ENCODE measurements at places on chromosomes 5 and 9.

GRCh38 chr9:82108941-82109340 is 120.4 kb downstream of the SPATA31D1 start:
- DNase-seq: no peak

DNA sequence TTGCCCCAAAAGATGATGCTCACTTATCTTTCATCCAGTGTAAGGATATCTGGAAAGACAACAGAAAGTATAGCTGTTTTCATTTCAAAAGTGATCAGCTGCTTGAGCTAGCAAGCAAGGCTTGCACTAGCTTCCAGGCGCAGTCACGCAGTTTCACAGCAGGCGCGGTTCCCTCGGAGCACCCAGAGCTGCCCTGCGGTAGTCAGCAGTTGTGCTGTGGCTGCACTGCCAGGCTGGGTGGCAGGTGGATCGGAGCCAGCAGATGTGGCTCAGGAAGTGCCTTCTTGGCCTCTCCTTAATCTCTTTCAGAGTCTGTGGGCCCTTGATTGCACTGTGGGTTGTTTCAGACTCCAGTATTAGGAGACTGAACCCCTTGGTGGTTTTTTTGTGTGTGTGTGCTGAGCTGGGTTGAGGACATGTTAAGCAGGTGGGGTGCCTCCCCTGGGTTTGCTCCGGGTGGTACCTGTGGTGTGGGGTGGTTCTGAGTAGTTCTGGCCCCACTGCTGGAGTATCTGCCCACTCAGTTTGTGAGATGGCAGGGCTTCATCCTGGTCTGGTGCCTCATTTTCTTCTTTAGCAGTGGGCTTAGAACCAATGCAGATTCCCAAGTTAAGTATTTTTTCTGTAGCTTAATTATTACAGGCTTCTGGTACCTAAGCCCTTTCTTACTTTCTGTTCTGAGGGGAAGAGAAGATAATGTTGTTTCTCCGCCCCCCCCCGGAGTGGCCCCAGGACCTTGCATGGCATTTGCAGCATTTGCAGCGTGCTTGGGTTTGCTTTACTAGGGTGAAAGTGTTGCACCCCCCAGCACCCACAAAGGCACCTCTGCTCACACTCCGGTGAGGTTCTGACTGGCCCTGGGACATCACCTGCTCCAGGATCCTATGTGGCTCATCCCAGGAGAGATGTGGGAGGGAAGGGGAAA is 16.4 kb downstream of the TENT4A start:
- DNase-seq: no peak

DNA sequence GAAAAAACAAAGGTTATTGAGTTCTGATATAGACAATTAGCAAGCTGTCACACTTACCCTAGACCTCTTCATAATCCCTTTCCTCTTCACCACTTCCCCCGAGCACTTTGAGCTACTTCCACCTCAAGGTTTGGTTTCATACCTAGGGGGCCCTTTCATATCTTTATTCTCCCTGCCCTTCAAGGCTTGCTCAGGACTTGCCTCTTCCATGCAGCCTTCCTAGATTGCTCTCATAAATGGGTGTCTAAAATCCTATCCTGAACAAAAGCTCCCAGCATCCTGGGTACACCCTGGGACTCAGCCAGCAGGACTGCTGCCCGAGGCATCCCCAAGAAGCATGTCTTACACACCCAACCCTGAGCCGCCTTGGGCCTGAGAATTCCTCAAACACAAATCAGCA is 157.3 kb downstream of the C5orf15 start:
- no peak for DNase-seq

DNA sequence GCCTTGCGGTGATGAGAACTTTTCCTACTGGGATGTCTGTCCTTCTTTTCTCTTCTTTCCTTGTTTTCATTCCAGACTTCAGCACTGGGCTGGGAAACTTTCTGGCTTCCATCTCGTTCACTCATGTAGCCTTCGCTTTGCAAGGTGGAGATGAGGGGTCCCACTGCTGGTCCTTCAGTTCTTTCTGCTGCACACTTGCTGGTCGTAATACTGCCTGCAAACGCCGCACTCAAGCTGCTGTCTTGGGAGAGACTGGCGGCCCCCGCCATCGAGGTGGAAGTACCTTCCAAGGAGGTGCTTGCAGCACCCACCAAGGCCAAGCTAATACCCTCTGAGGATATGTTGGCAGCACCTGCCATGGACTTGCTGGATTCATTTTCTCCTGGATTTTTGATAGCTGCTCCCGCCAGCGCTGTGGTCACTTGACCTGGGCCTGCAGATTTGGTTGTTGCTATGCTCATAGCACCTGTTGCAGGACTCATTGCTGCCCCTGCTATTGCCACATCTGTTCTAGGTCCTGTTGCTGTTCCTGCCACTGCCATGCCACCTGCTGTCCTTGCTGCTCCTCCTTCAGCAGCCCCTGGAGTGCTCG is 3.0 kb downstream of the GARIN3 start:
- no peak for DNase-seq

GRCh38 chr5:155727512-155728145 is 599.3 kb upstream of the SGCD start:
- DNase-seq: no peak

- DNase-seq: no peak
Observed at GRCh38 chr5:74935752-74936091, 69.5 kb upstream of the FAM169A start.

- DNase-seq: no peak
Observed at GRCh38 chr5:1111241-1111726, 579 bp downstream of the SLC12A7 start.

DNA sequence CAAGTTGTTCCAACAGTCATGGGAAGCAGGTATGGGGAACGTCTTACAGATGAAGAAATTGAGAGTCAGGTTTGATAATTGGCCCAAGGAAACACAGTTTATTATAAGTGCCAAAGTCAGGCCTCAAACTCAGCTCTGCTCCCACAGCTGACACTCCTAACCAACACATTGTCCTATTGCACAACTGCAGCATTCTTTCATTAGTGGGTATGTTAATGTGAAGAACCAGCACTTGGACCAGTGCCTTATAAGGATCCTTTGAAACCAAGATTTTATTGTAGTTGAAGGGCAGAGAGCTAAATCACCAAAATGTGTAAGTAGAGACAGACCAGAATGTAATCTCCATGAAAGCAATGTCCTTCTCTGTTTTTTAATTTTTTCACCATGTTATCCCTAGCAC is 56.1 kb downstream of the GRIA1 start:
- DNase-seq: no peak

DNA sequence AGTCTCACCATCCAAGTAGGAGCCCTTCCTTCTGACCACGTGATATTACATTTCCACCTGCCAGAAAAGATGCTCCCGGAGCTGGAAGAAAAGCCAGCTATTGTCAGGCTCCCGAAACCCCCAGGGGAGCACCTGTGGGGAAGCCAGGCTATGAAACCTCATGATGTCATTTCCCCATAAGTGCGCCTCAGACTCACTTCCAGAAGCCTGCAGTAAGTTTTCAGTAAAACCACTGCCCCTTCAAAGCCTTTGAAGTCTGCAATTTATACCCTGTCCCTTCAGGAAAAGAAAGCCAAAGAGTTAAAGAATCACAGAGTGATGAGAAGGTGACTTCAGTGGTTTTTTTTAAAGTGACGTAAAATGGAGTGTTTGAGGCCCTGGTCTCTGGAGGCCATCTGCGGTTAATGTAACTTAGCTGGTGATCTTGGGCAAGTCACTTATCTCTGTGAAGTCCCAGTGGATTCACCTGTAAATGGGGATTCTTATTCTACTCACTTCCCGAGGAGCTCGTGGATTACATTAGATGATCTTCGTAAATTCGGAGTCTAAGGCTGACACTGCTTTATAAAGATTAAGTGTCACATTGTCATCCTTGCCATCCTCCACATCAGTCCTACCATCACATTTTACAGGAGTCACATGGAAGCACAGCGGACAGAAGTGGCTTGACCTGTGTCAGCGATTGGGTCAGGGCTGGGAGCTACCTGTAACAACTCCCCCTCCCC is 2.6 kb upstream of the SEMA6A start:
- DNase-seq: no peak

DNA sequence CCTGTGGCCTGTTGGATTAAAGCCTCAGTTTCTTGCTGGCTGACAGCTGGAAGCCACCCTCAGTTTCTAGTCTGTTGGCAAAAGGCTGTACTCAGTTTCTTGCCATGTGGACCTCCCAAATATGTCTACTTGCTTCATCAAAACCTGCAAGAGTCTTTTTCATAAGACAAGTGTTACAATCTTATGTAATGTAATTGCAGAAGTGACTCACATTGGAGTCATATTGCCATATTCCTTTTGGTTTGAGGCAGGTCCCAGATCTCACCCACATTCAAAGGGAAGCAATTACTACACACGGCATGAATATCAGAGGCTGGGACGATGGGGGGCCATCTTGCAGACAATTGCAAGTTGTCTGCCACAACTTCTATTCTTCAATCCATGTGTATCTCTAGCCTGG is 286.7 kb upstream of the IL12B start:
- no peak for DNase-seq

- no peak for DNase-seq
Observed at GRCh38 chr5:122576256-122577016, 198.4 kb upstream of the SNX2 start.

- no peak for DNase-seq
Observed at GRCh38 chr5:80933036-80933435, 27.1 kb upstream of the RASGRF2 start.

DNA sequence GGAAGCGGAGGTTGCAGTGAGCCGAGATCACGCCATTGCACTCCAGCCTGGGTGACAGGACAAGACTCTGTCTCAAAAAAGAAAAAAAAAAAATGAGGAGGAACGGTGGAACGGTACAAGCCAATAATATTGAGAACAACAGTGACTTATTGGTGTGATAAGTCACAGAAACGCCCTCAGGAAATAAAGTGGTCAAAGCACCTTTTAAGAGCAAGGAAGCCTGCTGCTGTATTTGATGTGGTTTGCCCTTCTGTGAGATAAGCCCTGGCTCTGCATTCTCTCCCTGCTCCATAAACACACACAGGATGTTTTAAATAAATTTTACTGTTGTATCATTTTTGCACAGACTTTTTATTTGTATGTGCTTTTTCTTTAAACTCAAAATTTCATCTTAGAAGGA is 269.9 kb upstream of the MSX2 start:
- no peak for DNase-seq

DNA sequence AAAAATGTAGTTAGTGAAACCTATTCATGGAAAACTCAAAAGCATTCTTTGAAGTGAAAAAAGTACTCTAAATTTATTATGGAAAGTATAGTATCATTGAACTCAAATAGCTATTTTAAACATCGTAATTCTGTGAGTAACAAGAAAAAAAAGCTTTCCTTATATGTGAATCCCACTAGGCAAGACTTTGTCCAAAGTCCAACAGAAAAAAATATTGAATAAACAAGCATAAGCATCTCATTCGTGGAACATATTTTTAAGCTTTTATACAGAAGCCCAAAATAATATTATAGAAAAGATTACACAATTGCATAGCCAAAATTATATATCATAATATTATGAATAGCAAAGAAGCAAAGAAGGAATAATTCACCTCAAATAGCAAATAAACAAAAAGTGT is 79.4 kb upstream of the IFNE start:
- no peak for DNase-seq

- no peak for DNase-seq
Observed at GRCh38 chr9:109109967-109110328, 9.8 kb downstream of the TMEM245 start.

DNA sequence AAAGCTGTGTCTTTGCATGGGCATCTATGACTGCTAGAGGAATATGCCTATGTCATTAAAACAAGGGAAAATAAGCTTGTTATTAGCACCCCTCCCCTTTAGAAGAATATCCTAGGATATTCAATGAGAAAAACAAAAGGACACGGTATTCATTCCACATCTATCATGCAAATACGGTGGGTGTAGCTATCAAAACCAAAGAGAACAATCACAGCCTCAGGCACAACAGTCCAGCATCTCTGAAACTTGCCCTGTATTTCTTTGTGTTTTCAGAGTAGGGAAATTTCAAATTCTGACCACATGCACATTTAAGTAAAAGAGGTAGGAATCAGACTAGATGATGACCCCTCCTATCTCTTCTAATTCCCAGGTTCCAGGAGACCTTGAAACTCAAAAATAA is 209.9 kb downstream of the EFNA5 start:
- DNase-seq: no peak

DNA sequence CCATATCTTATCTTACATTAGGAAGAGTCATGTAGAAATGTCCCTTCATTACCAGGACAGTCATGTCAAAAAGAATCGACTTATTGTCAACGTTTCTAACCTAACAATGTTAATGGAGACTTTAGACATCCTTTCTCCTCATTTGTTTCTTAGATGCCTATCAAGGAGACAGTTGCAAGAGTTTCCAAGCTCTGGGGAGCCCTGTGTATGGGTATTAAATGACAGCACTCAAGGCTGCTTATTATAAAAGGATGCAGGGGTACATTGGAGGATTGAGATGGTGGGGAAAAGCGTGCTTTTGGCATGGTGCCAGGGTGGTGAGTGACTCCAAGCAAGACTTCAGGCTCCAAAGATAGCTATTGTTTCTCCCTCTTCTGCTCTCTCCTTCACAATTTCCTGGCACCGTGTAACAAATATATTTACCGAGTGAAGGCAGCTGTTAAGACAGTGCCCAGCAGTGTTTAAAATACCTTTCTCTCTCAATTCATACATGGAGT is 461.3 kb upstream of the CLINT1 start:
- DNase-seq: no peak

GRCh38 chr5:11646141-11646540 is 258.1 kb downstream of the CTNND2 start:
- DNase-seq: no peak

DNA sequence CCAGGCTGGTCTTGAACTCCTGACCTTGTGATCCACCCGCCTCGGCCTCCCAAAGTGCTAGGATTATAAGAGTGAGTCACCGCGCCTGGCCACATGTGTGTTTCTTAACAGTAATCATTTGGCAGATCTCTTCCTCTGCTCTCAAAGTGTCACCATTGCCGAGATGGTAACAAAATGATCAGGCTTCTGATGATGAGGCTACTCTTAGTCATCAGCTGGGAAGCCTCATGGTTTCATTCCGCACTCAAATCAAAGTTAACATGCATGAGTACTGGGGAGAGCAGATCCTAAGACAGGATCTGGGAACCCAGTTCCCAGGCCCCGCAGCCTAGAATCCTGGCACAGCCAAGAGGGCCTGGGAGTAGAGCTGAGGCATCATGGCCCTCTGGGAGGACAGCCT is 27.4 kb downstream of the BARHL1 start:
- no peak for DNase-seq

DNA sequence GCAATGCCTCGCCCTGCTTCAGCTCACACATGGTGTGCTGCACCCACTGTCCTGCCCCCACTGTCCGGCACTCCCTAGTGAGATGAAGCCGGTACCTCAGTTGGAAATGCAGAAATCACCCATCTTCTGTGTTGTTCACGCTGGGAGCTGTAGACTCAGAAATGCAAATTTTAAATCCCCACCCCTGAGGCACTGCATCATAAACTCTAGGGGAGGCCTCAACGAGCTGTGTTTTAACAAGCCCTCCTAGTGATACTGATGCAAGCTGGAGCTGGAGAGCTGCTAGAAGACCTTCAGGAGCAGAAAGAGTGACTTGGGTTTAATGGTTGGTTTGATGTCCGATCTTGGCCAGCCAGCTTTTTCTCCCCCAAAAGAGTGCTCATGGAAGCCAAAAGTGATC is 146.0 kb upstream of the MAST4 start:
- no peak for DNase-seq

DNA sequence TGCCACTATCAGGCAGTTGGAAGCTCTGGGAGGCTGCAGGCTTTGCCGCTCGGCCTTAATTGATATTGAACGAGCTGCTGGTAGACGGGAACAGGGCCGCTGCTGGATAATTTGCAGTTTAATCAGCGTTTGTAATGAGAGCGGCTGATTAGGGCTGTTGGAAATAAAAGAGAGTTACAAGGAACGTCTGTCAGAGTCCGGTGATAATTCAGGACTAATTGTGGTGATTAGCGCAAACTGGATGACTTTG is 68.2 kb upstream of the TBCA start:
- DNase-seq: peak; percentile 9

GRCh38 chr5:78286290-78286689 is 8.2 kb downstream of the AP3B1 start:
- no peak for DNase-seq

Measured in dermis microvascular lymphatic vessel endothelial cell (primary cell).